ENCODE measurements at places on chromosomes 3 and 15.

- peak; percentile 19 for DNase-seq
Measured at GRCh38 chr3:53941950-53942349, 50.3 kb upstream of the SELENOK start.

GRCh38 chr3:164526250-164526649, 552.0 kb downstream of the SI start:
- DNase-seq, result no peak

- DNase-seq, result peak; percentile 30
Measured at GRCh38 chr15:74500401-74500800, 39.4 kb upstream of the UBL7 start.

GRCh38 chr3:195403244-195403643, 39.6 kb downstream of the ACAP2 start:
- no peak for DNase-seq

- no peak for DNase-seq
Measured at GRCh38 chr3:44803298-44803697, 41.7 kb downstream of the KIF15 start.

DNA sequence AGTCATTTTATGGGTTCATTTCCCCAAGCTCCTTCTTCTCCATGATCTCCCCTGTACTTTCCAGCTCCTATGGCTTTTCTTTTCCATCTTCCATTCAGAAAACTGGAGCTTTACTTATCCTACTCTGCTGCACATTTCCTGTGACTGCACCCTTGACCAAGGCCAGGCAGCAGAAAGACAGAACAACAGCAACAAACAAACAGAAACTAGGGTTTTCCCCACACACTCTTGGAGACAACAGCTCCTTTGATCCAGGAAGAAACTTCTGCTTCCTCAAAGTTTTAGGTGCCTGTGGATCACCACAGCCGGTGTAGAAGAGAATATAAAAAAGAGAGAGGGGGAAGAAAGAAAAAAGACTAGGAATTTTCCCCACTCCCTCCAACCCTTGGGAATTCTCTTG, 342.3 kb upstream of the CFAP20DC start:
- no peak for DNase-seq

GRCh38 chr3:32106929-32107362, 526 bp downstream of the GPD1L start:
- no peak for DNase-seq

DNA sequence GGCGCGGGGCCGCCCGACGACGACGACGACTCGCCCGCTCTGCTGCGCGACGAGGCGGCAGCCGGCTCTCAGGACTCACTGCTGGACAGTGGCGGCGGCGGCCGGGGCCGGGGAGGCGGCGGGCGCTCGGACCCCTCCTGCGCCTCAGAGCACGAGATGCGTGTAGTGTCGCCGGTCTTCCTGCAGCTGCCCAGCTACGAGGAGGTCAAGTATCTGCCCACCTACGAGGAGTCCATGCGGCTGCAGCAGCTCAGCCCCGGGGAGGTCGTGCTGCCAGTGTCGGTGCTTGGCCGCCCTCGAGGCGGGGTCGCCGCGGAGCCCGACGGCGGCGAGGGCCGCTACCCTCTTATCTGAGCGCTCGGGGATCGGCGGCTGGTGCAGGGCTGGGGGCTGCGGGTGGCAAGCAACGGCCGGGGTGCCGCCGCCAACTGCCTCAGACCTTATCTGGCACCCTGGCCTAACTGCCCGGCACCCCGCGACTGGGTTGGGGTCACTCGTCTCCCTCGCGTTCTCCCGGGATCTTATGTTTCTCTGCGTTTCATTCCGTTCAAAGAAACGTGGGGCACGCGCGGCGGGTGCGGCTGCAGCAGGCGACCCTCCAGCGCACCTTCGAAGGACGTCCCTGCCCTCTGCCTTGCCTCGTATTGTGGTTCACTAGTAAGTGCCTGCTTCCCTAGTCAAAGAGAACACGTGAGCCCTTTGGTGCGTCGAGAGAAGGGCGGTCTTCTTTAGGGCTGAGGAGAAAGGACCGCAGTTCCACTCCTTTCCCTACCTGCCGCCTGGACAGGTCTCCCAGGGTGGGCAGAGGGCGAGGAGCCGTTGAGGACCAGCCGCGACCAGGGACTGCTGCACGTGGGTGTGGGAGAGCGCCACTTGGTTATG, 1.0 kb downstream of the C3orf80 start:
- peak; percentile 58 for DNase-seq

DNA sequence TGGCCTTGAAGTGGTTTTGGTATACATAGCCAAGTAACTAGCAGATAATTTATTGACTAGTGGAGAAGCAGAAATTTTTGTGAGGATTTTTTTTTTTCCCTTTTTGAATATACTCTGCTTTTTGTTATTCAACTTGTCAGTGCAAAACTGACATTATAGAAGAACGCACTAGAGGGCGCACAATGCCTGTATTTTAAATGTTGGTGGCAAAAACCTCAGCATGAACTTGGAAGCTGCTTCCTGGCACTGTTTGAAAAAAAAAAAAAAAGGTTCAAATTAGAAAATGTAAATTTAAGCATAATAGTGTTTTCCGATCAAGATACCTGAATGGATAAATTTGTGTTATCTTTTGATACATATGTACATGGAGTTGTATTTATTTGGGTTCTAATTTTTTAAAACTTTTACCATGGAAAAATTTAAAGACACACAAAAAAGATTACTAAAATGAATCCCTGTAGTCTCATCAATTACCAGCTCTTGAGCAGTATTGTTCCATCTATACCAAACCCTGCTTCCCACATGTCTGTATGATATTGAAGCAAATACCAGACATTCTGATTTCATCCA, 56.0 kb downstream of the SLC25A26 start:
- DNase-seq, result peak; percentile 79

DNA sequence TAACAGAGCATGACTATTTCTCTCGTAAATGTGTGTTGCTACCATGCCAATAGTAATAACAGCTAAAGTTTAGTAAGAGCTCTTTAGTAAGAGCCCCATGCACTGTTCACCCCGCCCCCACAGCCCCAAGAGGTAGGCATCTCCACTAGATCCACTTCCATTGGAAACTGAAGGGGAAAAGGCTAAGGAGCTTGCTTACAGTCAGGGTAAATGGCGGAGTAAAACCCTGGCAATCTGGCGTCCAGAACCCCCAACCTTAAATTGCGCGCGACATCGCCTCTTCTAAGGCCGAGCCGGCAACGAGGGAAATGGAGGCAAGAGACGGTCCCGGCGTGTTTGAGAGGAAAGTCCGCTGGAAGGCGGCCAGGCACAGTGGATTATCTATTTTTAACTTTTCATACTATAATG, 654 bp upstream of the C3orf38 start:
- DNase-seq, result peak; percentile 54

DNA sequence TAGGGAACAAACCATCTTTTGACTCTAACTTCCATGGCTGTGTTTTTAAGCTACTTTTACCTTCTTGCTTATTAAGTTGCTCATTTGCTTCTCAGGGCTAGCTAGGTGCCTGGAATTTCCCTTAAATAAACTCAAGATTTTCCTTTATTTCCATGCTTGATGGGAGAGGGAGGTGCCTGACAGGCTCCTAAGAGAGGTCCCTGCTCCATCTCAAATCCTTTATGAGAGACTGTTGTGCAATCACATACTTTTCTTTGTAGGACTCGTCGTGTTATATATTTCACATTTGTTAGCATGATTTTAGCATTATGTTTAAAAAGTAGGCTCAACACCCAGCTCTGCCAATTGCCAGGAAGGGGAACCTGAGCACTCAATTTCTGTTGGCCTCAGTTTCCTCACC, 95.7 kb downstream of the SAMMSON start:
- DNase-seq, result no peak

- no peak for DNase-seq
Measured at GRCh38 chr3:31253782-31254181, 278.9 kb upstream of the STT3B start.

GRCh38 chr3:4754180-4755086, 224.8 kb upstream of the BHLHE40 start:
- no peak for DNase-seq

GRCh38 chr15:70502529-70502928, 260.8 kb downstream of the UACA start:
- no peak for DNase-seq

- DNase-seq, result no peak
Measured at GRCh38 chr3:59940718-59941117, 890.9 kb upstream of the CFAP20DC start.

GRCh38 chr3:82085356-82085755, 323.9 kb upstream of the GBE1 start:
- no peak for DNase-seq

DNA sequence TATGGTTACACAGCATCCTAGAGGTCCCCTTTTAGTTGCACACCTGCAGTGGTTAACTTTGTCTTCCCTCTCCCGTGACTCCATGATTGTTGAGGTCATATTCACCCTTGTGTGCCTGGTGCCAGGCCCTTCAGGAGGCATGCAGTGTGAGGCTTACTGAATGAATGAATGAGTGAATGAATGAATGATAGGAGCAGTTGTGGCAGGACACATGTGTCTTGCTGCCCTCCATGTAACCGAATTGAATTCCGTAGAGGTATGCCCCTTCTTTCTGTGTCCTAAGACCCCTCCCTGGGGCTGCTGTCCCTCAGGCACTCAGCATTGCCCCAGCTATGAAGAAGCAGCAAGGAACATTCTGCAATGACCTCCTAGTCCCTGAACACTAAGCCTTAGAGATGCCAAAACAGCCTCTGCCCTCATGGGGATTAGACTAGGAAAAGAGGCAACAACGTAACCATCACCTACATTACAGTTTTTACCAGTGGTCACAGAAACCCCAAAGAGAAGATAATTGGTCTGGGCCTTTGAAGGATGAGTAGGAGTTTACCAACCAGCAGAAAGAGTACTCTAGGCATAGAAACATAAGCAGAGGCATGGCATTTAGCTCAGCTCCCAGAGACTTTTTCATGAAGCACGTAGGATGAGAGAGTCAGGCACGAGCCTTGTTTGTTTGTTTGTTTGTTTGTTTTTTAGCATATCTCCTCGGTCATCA, 22.5 kb upstream of the CPNE9 start:
- DNase-seq, result no peak

DNA sequence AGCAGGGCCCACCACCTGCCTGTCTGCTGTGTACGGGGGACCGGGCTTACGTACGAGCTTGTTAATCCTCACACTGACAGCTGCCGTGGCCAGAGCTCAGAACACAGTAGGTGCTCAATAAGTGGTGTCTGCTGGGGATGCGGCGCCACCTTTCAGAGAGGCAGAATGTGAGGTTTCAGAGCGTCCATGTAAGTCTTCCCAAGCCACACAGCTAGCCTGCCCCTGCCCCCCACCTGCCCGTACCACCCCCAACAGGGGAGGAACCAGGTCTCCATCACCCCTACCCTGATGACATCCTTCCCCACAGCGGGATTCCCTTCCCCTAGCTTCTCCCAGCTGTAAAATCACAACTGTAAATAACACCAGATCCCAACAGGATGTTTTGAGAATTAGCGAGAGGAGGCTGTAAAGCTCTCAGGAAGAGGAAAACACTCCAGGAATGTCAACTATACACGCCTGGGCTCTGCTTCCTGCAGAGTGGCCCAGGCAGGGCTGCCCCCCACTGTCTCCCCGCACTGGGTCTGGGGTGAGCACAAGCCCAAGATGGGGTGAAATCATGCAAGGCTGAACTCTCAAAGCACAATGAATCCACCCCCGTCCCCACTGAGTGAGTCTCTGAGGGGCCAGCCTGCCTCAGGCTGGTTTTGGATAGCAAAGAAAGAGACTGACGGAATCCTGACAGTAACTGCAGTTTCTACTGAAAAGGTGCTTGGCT, 250.1 kb upstream of the LYSMD4 start:
- DNase-seq, result peak; percentile 97

DNA sequence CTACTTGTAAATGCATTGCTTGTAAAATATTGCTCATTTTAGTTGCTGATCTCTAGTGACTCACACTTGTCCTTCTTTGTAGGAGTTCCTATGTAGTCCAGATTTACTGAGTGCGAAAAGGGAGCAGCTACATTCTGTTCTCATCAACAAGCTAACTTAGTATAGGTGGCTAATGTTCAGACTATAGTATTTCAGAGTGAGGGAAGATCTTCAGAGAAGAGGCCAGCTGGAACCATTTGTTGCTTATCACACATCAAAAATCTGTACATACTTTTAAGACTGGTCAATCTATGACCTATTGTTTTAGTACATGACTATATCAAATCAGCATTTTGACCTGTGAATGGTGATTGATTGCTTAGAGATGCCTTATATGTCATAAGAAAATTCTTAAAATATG, 71.3 kb upstream of the THSD4 start:
- no peak for DNase-seq

DNA sequence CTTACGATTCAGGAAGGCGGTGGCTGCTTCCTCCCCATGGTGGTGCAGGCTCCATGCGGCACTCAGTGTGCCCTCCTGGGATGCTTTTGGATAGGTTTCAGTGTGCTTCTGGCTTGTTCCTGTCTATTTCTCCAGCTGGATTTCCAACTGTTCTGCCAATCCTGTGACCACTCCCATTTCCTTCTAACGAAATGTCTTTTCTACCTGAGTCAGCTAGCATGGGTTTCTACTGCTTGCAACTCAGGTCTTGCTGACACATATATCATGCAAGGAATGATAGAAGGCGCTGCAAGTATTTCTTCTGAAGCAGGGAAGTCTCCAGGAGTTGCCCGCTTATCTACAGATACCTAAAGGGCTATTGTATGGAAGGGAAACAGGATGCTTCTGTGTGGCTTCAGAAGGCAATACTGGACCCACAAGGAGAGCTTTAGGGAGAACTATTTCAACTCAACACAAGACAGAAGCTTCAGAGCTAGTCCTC, 244.4 kb downstream of the OPA1 start:
- DNase-seq, result peak; percentile 65

DNA sequence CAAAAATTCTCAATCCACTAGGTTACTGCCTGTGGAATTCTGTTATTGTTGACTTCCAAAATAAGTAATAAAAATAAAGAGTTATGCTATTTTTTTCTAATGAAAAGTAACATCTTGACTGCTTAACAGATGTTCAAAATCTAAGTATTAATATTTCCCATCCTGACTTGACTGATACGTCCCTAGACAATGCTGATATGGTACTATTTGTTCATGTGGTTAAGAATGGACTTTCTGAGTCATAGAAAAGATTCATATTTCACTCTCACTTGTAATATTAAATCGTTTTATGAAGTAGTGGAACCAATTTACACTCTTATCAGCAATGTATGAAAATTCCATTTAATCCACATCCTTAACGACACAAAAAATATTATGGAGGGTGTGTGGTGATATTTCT, 104.8 kb upstream of the PLSCR5 start:
- DNase-seq, result no peak

- no peak for DNase-seq
Measured at GRCh38 chr3:156253150-156253549, 132.8 kb downstream of the KCNAB1 start.

GRCh38 chr15:60821462-60822061, 342.6 kb upstream of the ICE2 start:
- DNase-seq, result no peak

GRCh38 chr3:45535665-45536064, 58.9 kb upstream of the LIMD1 start:
- DNase-seq, result no peak
